Activated naive CD8-positive, alpha-beta T cell treated with anti-CD3 and anti-CD28 coated beads for 36 hours (primary cell): ENCODE measurements at places on chromosomes 3 and 15.

- no peak for DNase-seq
Observed at GRCh38 chr3:195865752-195866151, 42.6 kb downstream of the TNK2 start.

- no peak for DNase-seq
Observed at GRCh38 chr15:29676961-29677402, 145.3 kb downstream of the TJP1 start.

DNA sequence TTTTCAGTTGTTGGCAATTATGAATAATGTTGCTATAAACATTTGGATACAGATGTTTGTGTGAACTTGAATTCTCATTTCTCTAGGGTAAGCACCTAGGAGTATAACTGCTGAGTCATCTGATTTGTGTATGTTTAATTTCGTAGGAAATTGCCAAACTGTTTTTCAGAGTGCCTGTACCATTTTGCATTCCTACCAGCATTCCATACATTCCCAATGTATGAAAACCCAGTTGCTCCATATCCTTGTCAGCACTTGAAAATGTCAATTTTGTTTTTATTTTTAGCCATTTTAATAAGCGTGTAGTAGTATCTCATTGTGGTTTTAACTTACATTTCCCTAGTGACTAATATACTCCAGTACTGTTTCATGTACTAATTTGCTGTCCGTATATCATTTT lies 98.5 kb upstream of the TSC22D2 start:
- DNase-seq = no peak

- no peak for DNase-seq
Observed at GRCh38 chr3:153274561-153274960, 112.5 kb downstream of the RAP2B start.

DNA sequence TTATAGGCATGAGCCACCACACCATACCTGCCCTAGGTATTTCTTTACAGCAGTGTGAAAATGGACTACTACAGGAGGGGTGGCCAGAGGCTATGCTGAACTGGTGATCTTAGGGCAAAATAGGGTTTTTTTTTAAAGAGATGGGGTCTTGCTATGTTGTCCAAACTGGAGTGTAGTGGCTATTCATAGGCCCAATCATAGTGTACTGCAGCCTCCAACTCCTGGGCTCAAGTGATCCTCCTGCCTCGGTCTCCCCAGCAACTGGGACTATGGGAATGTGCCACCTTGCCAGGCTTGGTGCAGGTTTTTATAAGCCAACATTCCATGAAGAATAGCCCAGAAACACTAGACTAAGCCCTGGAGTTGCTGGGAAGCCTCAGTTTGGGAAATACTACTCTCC lies 28.6 kb upstream of the TSC22D2 start:
- no peak for DNase-seq

GRCh38 chr3:41029356-41029755 lies 169.9 kb upstream of the CTNNB1 start:
- DNase-seq = no peak

DNA sequence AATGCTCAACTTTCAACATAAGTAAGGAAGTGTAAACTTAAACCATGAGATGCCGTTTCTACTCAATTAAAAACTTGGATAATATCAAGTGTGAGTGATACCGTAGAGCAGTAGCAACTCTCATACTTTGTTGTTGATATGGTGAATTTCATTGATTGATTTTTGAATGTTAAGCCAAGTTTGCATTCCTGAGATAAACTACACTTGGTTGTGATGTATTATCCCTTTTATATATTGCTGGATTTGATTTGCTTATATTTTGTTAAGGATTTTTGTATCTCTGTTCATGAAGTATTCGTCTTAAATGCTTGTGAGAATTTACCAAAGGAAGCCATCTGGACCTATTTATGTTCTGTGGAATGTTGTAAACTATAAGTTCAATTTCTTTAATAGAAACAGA lies 21.7 kb downstream of the SLMAP start:
- no peak for DNase-seq

DNA sequence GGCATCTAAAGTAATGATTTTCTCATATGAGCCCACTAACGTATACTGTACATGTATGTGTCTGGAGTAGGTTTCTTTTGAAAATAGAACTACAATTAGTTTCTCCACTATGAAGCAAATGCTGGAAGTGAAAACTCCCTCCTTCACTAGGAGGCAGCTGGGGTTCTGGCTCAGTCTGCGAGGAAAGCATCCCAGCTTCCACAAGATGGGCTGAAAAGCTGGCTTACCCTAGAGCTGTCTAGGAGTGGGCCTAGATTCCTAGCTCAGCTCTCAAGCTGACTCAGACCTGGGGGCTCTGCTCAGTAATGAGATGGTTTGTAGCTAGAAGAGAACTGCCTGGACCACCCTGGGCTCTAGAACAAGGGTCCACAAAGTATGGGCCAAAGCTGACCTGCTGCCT lies 268.3 kb downstream of the THRB start:
- no peak for DNase-seq

GRCh38 chr15:100108846-100109245 lies 232.9 kb downstream of the ADAMTS17 start:
- no peak for DNase-seq

DNA sequence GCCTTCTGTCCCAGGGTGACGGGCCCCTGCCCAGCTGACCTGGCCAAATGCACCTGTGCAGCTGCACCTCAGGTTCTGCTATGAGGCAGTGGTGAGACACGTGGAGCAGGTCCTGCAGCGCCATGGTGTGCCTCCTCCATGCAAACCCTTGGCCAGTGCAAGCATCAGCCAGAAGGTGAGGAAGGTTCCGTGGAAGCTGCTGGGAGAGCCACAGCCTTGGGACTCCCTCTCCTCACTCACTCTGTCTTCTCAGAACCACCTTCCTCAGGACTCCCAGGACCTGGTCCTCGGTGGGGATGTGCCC lies 31.6 kb downstream of the PTPN23 start:
- no peak for DNase-seq

- DNase-seq = no peak
Observed at GRCh38 chr3:171809611-171809860, 747 bp downstream of the PLD1 start.
